ENCODE measurements at places on chromosomes 7 and 10. TPM values are rescaled to one million over a fixed set of nuclear protein-coding genes. Genes with fewer than 3 reads are reported as not detected.

The SLC18A3 gene
- total RNA-seq = 0.34 TPM

The CLIP2 gene
- 34.1 TPM for total RNA-seq

The TAS2R4 gene
- total RNA-seq = 3.5 TPM

DNA sequence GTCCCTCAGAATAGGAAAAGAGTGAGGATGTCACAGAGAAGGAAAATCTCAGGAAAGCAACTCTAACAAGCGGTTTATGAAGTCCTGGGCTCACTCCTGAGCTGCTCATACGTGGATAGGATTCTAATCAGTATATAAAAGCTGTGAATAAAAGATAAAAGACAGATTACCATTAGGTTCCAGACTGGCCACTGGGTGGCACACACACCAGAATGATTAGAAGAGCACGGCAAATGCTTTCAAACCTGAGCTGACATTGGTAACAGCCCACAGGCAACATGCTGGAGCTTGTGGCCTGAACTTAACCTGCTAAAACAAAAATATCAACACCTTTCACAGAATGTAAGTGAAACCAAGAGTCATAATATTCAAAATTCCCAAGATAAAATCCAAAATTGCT, 370.8 kb downstream of the GRID1 start:
- no peak for DNase-seq

DNA sequence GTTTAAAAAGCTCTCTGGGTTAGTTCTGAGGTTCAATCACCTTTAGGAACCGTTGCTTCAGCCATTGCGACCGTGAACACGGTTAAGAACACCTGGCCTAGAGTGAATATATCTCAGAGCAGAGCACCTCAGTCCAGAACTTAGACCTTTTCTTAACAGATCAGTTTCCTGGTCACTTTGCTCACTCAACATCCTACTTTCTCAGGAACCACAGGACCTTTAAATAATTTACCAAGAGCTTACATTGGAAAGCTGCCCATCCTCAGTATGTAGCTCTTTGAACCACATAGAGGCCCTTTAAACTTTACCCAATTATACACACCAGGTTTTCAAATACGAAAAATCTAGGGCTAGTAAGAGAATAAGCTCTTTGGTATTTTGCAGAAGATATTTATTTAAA, 153.2 kb downstream of the NRBF2 start:
- no peak for DNase-seq

- DNase-seq = no peak
Observed at GRCh38 chr7:133735222-133735621, 391.9 kb upstream of the LRGUK start.

GRCh38 chr10:34408381-34408780, 406.7 kb downstream of the PARD3 start:
- no peak for DNase-seq

DNA sequence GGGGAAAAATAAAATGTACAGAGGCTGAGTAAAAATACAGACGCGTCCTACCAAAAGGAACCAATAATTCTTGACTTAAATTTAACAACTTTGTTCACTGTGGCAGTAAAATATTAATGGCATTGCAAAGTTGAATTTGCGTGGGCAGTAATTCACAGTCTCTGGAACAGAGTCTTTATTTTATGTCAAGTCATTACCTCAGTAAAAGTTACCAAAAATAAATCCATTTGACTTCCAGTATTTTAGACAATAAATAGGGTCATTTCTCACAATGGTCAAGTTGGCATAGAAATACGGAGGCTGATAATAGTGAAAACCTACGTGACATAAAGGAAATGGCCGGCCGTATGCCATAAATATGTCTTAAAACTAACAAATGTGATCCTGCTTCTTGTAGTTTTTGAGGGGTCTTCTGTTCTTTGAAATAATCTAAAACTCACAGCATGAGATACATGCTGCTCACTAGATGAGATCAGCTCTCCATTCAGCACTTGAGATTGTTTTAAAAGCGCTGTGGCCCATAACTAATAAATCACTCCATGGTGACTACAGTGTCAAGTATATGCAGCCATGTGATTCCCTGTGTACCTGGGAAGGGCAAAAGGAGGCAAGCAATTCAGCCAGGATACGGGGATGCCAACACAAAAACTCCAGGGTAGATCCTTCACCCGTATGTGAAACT, 75.3 kb downstream of the DOCK4 start:
- DNase-seq = no peak

DNA sequence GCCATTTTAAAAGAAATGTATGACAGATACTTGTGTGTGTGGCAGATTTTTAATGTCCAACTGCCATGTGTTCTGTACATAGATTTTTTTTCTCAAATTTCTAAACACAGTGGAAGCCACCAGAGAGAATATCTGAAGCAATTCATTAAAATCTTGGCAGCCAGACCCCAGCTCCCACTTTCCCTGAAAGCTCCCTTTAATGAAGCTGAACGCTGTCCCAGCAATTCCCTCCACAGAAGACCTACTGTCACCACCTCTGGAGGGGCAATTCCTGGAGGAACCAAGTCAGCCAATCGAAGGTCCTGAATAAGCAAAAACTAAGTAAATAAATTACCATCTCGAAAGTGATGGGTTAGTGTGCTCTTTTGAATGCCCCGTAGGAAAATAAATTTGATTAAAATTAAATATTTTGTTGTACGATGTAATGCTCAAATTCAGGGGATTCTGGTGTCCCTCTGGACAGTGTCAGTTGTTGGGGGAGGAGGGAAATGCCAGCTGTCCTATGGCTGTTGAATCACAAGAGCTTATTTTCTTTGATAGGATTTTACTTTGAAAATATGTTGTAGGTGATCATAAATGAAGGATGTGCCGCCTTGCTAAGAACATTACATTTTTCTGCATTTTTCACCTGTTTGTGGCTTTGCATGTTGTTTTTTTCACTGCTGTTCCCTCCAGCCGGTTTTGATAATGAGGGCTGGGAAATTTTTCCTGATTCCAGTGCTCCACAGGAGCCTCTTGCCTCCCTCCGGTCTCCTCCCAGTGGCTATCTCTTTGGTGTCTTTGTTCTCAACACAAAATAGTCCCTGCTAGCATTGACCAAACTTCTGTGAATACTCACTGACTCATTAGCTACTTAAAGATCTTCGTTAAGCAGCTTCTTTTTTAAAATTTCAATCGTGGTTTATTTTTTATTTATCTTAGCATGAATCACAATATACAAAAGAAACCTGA, 9.2 kb upstream of the GSAP start:
- no peak for DNase-seq
